ENCODE measurements at places on chromosomes 3 and 15.

- no peak for DNase-seq
Measured at GRCh38 chr3:193775421-193776077, 182.5 kb downstream of the OPA1 start.

- DNase-seq, result no peak
Measured at GRCh38 chr3:100159331-100160153, 45.2 kb upstream of the FILIP1L start.

DNA sequence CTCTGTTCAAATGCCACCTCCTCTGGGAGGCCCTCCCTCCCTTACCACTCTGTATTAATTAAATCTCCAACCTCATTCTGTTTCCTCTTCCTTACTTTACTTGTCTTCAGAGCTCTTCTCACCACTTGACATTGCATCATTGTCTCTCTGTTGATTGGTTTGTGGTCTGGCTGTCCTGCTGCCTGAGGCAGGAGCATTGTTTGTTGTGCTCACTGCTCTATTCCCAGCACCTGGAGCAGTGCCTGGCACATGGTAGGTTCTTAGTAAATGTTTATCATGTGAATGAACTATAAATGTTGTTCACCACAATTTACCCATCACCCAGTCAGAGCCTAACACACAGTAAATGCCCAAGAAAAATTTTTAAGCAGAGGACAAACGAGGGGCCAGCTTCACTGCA is 6.7 kb upstream of the BFSP2 start:
- no peak for DNase-seq

- DNase-seq, result no peak
Measured at GRCh38 chr3:73586190-73586589, 38.6 kb downstream of the PDZRN3 start.

- DNase-seq, result no peak
Measured at GRCh38 chr3:39013289-39013688, 38.5 kb downstream of the SCN11A start.

DNA sequence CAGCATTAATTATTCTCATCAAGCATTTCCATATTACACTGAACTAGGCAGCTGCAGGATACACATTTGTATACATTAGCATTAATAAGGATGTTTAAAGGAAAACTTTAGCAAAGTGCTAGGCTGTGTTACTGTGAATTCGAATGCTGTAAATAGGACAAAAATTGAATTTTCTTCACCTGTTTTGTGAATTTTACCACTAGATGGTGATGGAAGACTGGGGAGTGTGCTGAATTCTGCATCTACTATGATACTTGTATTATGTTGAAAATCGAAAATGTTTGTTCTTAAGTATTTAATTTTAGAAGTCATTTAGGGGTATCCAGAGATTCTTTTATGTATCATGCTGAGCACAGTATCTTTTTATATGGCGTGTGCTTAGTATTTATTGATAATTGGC is 12.3 kb upstream of the P2RY14 start:
- DNase-seq, result peak; percentile 4

DNA sequence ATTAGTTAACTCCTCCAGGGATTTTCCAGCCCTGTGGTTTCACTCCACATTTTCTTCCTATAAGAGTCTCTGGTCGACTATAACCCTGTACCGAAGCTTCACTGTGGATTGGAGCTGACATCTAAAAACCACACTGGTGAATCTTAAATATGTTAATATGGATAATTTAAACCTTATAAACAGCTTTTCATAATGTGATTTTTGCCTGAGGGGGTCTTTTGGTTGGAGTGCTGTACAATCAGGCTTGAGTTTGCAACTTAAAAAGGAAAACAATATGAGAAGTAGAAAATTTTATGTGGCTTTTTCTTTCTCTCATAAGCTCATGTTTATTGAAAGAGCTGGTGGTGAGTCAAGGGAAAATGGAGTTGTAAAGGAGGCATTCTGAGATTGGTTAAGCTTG is 313.7 kb downstream of the VPS13C start:
- DNase-seq, result no peak

GRCh38 chr3:30658328-30659052 is 52.1 kb downstream of the TGFBR2 start:
- DNase-seq, result no peak

DNA sequence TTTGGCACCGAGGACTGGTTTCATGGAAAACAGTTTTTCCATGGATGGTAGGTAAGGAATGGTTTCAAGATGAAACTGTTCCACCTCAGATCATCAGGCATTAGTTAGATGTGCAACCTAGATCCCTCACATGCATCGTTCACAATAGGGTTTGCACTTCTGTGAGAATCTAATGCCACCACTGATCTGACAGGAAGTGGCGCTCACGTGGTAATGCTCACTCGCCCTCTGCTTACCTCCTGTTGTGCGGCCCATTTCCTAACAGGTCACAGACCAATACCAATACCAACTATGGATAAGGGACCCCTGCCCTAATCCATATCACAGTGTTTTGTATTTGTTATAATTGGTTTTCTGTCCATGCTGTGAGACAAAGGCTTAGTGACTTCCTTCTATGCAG is 58.9 kb downstream of the SLMAP start:
- DNase-seq, result no peak

DNA sequence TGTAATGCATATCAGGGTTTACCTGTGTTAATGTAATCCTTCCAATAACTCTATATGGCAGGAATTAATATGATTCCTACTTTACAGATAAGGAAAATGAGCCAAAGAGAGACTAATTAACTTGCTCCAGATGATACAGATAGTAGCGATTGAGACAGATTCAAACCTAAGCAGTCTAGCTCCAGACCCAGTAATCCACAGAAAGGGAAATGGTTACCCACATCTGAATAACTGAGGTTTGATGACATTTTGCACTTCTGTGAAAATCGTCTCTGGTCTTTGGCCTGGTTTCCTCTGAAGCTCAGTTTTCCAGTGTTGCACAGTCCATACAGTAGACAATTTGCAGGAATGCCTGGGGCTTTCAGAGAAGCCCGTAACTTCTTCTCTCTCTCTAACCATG is 177.1 kb upstream of the UMPS start:
- no peak for DNase-seq

DNA sequence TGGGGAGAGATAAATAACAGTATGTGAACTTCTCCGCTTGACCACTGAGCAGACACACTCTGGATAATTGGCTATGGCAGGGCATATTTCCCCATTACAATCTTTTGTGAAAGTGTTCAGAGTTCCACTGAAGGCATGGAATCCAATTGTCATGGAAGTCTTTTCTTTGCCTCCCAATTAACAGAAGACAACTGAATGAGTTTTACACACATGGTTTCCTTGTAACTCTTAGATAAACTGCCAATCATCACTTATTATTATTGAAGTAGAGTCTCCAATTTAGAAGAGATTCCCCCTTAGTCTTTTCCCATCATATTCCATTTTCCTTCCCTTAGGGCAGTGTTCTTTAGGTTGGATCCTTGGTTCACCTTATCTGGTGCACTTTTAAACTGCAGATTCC is 308.3 kb downstream of the NR2F2 start:
- no peak for DNase-seq

- no peak for DNase-seq
Measured at GRCh38 chr3:119529883-119530282, 29.5 kb downstream of the CD80 start.

DNA sequence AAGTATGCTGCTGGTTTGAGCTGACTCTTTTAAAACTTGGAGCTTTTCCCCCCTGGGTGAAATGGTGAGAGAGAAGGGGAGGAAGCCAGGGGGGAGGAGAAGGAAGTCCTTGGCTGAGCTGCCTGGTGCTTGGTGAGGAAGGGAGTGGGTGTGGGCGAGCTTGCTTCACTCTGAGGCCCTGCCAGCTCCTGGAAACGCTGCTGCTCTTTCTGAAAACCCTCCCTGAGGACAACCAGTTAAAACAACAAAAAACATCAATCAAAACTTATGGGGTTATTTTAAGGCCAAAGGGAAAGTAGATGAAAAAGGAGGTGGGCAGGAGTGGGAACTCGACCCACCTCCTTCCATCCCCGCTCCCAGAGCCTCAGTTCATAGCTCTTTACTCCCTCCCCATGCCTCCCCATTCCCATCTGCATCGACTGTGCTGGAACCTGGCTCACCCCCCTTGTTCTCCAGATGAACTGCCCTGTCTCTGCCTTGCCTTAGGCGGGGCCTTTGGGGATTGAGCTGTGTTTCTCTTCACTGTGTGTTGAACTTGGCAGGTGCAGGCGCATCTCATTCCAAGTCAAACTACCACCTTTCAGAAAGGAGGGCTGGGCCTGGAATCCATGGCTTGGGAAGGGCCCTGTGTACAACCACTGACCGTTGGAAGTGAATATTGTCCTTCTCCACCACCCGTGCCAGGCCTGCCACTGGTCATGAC is 166.1 kb downstream of the ZNF621 start:
- no peak for DNase-seq

GRCh38 chr15:60905587-60905986 is 323.5 kb downstream of the RORA start:
- no peak for DNase-seq

DNA sequence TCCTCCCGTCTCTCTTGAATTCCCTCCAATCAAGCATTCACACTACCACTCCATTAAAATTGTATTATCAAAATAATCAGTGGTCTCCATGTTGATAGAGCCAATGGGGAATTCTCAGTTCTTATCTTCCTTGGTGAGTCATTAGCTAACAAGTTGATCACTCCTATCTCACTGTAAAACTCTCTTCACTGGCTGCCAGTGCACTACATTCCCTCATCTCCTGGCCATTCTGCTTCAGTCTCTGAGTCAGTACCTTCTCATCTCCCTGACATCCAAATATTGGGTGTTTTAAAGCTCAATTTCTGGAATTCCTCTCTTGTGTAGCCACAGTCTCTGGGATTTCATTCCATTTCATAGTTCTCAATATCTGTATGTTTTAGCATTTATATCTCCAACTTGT is 175.2 kb downstream of the ALDH1A2 start:
- no peak for DNase-seq

- DNase-seq, result no peak
Measured at GRCh38 chr3:140472306-140473020, 205.4 kb upstream of the TRIM42 start.

- DNase-seq, result no peak
Measured at GRCh38 chr3:87173776-87174175, 53.3 kb upstream of the CHMP2B start.

DNA sequence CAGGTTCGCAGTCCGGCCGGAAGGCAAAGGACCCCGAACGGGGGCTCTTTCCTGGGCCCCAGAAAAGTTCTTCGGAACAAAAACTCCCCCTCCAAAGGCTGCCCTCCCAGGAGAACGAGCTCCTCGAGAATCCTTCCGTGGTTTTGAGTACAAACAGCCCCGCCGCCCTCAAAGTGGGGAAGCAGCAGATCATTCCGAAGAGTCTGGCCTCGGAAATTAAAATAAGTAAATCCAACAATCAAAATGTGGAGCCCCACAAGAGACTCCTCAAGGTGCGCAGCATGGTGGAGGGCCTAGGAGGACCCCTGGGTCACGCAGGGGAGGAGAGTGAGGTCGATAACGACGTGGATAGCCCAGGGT is 1.3 kb downstream of the ARHGEF26 start:
- no peak for DNase-seq

GRCh38 chr3:188712248-188712924 is 459.4 kb upstream of the TPRG1 start:
- peak; percentile 3 for DNase-seq

- DNase-seq, result no peak
Measured at GRCh38 chr3:182725372-182726251, 67.7 kb upstream of the ATP11B start.

DNA sequence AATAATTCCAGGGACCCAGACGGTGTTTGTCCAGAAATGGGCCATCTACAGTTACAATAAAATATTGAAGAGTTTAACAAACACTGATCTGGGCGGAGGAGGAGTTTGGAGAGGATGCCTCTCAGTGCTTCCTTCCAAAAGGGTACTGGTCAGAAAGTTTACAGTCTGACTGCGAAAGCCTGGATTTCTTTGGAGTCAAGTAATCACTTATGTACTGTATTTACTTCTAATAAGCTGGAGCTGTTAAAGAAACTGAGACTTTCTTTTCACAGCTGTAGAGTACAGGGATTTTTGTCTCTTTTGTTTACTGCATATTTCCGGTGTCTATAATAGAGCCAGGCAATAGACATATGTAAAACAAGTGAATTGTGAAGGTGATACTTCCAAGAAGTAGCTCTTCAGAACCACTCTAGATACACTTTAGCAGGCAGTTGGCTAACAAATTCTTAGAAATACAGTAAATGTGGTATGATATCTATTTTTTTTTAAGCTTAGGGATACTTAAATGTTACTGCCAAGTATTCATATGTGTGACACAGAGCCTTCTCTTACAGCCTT is 22.1 kb upstream of the NEO1 start:
- no peak for DNase-seq
